Activated CD4-positive, alpha-beta T cell treated with anti-CD3 and anti-CD28 coated beads for 24 hours (primary cell): ENCODE measurements at places on chromosomes 6 and 20.

DNA sequence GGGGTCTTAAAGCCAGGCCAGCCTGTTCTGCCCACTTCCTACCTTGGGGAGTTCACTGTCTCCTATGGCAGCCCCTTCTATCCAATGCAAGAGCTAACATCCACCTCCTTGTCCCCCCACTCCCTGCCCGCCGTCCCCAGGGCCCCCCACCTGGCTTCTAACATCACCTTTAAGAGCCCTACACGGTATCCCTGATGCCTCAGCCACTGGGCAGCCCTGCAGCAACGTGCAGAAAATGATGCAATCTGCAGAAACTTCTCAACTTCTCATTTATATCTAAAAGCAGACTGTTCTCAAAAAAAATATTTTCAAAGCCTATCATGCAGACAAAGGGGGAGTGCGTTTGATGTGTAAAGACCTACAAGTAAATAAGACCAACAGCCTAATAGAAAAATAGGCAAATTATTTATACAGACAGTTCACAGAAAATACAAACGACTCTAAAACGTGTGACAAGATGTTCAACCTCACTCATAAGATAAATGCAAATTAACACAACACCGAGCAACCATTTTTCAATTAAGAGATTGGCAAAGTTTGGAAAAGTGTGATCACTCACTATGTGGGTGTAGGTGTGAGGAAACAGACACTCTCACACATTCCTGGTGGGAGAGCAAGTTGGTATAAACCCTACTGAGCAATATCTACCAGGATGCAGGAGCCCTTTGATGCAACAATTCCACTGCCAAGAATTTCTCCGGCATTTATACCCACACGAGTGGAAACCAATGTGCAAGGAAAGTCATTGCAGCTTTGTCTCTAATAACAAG, 15.1 kb upstream of the HCK start:
- DNase-seq: no peak

DNA sequence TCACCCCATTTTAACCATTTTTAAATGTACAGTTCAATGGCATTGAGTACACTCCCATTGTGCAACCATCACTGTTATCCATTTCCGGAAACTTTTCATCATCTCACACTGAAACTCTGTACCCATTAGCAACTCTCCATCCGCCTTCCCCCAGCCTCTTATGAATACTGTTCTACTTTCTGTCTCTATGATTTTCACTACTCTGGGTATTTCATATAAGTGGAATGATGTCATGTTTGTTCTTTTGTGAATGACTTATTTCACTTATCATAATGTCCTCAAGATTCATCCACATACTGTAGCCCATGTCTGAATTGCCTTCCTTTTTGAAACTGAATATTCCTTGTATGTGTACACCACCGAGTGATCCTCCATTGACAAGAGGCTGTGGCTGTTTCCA, 92.9 kb upstream of the TOX2 start:
- no peak for DNase-seq

DNA sequence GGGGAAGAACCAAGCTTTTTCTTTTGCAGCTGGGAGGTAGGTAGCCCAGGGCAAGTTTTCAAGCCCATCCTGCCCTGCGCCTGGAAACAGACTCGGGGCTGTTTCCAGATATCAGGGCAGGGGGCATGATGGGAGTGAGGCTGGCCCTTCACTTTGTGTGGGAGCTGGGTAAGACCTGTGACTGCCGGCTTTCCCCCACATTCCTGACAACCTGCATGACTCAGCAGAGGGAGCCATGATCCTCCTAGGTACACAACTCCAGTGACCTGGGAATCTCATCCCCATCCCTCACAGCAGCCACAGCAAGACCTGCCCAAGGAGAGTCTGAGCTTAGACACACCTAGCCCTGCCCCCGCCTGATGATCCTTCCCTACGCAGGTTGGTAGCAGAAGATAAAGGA, 280.8 kb downstream of the SOX4 start:
- DNase-seq: no peak

GRCh38 chr6:22082218-22082617, 214.6 kb downstream of the PRL start:
- no peak for DNase-seq

GRCh38 chr6:134739299-134740026, 210.4 kb downstream of the ALDH8A1 start:
- no peak for DNase-seq

GRCh38 chr6:168414336-168415097, 26.5 kb upstream of the SMOC2 start:
- DNase-seq: no peak

DNA sequence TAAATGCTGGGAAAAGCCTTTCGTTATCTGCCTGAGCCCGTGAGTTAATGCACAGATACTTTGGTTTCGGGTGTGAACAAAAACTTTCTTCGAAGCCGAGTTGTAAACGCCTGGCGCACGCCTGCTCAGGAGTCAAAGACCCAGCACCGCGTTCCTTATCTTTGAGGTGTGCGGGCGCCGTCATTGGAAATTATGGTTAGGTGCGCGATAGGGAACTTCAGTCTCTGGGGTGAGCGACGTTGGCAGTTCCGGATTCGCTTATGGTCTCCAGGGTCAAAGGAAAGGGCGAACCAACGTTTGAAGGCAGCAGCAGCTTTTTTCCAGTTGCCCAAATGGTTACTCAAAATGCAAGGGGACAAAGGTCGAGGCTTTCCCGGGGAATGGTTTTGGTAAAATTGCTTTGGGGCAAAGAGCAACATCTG, 853 bp downstream of the SLC22A3 start:
- DNase-seq: no peak

DNA sequence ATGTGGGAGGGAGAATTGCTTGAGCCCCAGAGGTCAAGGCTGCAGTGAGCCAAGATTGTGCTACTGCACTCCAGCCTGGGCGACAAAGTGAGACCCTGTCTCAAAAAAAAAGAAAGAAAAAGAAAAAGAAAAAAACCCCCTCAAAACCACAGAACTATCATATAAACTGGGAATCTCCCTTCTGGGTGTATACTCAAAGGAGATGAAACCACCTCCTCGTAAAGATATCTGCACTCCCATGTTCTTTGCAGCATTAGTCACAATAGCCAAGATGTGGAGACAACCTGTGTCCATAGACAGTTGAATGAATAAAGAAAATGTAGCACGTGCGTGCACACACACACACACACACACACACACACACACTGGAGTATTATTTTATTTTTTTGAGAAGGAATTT, 8.5 kb upstream of the AFG1L start:
- no peak for DNase-seq

GRCh38 chr20:568097-568652, 24.6 kb upstream of the CSNK2A1 start:
- no peak for DNase-seq

DNA sequence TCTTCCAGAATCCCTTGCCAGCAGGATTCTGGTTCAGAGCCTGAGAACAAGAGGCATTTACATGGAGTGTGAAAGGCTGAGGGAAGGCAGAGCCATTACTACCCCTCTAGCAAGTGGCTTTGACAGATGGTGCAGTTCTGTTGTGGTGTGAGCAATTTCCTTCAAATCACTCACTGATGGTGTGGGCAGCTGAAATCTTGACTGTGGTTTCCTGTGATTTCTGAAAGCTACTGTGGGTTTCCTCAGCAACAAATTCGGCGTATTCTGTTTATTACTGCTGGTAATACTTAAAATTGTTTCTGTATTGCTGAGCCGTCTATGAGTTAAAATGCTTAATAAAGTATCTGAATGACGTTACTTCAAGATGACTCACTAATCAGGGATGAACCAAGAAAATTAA, 181.5 kb upstream of the TCF21 start:
- no peak for DNase-seq

DNA sequence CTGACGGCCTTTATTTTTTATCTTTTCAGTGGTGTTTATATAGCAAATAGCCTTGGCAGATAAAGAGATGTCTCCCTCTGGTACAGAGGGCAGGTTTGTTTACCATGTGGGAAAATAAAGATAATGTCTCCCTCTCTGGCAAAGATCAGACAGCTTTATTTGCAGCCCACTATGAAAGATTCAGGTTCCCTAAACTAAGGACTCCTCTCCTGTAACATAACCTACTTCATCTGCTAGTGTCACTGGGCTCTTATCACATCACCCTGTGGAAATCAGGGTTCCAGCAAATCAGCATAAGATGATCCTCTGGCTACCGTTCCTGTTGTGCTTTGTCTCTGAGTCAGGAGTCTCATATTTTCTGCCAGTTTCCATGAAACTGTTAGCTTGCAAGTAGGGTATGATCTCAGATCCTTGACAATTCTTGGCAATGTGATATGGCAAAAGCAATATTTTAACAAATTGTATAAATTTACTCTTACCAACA, 3.1 kb downstream of the FBXL4 start:
- no peak for DNase-seq

DNA sequence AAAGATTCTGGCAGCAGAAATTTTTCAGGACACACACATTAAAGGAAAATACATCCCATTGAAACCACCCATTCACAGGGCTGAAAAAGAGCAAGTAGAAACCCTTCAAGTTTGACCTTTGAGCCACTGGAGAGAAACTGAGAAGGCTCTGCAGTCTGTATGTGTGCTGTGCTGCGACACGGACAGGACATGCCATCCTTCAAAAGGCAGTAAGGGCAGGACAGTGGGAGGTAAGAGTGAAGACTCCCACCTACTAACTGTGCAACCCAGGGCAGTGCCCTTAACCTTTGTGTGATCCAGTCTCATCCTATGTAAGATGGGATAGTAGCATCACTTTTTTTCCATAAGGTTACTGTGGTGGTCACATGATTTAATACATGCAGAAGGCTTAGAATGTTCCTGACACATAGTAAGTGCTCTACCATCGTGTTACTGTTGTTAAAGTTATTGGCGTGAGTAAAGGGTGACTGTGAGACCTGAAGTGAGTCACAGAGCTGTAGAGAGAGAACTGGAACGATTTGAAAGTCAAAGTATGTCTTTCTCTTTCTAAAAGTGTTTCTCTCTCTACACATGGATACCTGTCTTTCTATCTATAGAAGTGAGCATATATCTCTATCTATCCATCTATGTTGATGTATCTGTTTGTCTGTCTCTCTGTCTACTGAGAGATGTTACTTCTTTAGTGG, 153.7 kb upstream of the OLIG3 start:
- no peak for DNase-seq

GRCh38 chr6:90274451-90275030, 22.1 kb downstream of the BACH2 start:
- DNase-seq: peak; percentile 78

GRCh38 chr6:121442576-121442975, 7.1 kb downstream of the GJA1 start:
- DNase-seq: no peak

DNA sequence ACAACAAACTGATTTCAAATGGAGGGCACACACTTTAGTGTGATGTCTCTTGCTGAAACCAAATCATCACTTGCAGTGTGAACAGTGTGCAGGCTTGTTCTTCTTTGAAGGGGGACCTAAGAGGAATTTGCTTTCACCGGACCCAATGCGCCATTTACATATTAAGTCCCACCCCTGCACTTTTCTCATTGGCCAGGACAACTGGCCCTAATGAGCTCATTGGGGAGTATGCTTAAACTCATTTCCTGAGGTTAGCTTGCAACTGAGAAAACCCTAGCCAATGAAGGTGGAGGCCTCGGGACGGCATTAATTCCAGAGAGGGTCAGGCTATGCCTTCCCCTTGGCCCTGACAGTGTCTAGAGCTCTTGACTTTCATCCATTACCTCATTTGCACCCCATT, 58.7 kb downstream of the VEGFA start:
- no peak for DNase-seq

GRCh38 chr6:5525209-5525608, 263.9 kb downstream of the FARS2 start:
- DNase-seq: no peak

- no peak for DNase-seq
Measured at GRCh38 chr20:42656130-42656529, 533.6 kb downstream of the PTPRT start.

- no peak for DNase-seq
Measured at GRCh38 chr6:2230659-2231277, 14.6 kb downstream of the GMDS start.

GRCh38 chr6:16331384-16332174, 93.2 kb downstream of the GMPR start:
- DNase-seq: peak; percentile 49

GRCh38 chr6:134667111-134667510, 282.8 kb downstream of the ALDH8A1 start:
- DNase-seq: no peak

GRCh38 chr6:101212640-101213039, 180.9 kb upstream of the GRIK2 start:
- DNase-seq: no peak

DNA sequence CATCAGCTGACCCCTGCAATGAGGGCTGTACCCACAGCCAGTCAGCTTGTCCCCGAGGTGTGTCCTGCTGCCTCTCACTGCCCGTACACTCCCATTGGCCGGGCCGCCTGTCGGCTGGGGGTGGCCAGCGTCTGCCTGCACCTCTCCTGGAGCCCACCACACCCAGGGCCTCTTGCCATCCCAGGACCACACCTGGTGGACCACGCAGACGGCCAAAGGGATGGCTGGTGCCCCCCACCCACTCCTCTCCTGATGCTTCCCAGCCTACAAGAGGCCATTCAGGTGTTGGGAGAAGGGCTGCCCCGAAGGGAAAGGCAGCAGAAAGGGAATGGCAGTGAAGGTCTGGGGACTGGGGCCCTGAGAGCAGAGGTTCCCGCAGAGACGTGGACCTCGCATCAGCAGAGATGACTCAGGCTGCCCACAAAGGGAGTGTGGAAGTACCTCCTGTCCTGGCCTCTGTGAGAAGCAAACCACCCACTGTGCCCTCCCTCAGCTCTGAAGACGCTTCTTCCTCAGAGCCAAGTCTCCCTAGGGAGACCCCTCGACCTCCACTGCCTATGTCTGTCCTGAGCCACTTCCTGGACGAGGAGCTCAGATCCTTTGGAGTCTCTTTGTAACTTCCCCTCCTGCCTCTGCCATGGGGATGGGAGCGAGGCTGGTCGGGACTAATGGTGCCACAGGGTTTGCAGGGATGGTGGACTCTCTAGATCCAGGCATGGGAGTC, 60.9 kb downstream of the PYGB start:
- no peak for DNase-seq

DNA sequence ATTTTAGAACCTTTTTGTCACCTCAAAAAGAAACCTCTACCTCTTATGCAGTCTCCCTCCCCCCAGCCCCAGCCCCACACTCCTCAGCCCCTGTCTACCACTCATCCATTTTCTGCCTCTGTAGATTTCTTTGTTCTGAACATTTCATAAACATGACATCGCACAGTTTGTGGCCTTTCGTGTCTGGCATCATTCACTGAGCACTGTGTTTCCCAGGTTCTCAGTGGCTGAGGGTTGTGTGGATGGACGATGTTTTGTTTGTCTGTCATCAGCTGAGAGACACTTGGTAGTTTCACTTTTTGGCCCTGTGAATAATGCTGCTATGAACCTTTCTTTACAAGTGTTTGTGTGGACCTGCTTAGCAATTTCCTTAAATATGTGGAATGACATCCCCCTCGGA, 64.5 kb downstream of the FAM120B start:
- DNase-seq: no peak

- DNase-seq: no peak
Measured at GRCh38 chr6:37551867-37552266, 52.2 kb upstream of the CCDC167 start.

DNA sequence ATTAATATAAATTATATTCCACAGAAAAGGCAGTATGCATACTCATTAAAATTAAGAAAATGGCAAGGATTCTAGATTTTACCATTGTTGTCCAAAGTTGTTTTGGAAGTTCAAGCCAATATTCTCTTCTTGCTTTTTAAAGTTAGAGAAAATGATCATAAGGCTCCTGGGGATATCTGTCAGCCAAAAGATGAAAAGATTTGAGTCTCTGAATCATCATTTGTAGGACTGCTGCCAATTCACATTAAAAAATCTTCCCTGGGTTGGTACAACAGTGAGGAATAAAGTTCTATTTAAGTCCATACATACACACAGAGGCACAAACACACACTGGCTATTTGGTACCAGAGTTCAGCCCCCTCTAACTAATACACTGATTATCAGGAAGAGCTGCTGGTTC, 620.1 kb downstream of the COL12A1 start:
- no peak for DNase-seq
